ENCODE measurements at places on chromosomes 13 and 19.

DNA sequence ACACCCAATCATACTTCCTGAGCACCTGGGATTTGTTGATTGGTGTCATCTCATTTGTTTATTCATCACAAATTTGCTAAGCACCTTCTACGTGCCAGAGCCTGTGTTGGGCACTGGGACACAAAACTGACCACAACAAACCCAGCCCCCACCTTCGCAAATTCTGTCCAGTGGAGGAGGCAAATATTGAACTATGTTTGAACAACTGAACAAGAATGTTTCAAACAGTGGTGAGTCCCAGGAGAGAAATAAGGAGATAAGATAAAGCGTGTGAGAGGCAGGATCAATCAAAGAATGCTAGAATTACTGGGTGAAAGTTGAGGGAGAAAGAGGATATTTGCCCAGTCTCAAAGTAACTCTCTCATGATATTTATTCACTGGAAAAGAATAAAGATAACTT lies 8.7 kb downstream of the ZNRF4 start:
- no peak for DNase-seq

DNA sequence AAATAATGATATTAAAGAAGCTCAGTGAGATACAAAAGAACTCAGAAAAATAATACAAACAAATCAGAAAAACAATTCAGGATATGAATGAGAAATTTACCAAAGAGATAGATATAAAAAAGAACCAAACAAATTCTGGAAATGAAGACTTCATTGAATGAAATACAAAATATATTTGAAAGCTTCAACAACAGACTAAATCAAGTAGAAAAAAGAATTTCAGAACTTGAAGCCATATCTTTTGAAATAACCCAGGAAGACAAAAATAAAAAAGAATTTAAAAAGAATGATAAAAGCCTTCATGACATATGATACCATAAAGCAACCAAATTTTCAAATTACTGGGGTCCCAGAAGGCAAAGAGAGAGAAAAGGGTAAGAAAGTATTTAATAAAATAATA lies 9.6 kb downstream of the LEUTX start:
- DNase-seq, result no peak

GRCh38 chr13:62710787-62711186 lies 1295.1 kb upstream of the PCDH20 start:
- DNase-seq, result no peak

GRCh38 chr13:95059306-95059705 lies 241.9 kb downstream of the ABCC4 start:
- no peak for DNase-seq

GRCh38 chr19:3979289-3979673 lies 6.0 kb downstream of the EEF2 start:
- no peak for DNase-seq

DNA sequence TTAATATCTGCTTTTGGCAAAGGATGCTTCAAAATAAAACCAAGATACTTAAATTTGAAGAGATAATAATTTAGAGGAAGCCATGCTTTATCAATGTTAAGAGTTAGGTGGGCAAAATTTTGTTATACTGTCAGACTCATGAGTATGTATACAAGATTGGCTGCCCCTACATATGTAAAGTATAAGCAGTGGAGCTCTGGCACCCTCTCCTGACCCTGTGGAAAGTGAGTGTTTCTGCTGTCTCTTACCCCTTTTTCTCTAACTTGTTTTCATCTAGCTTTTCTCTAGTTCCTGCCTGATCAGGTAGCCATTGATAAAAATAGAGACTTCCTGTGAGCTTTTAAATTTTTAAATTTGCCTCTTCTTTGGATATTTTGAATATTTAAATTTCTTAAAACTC lies 710.9 kb upstream of the SPRY2 start:
- DNase-seq, result no peak

- DNase-seq, result no peak
Measured at GRCh38 chr13:105442949-105443699, 1092.3 kb downstream of the EFNB2 start.

- DNase-seq, result no peak
Measured at GRCh38 chr13:97019236-97019635, 25.0 kb upstream of the OXGR1 start.

DNA sequence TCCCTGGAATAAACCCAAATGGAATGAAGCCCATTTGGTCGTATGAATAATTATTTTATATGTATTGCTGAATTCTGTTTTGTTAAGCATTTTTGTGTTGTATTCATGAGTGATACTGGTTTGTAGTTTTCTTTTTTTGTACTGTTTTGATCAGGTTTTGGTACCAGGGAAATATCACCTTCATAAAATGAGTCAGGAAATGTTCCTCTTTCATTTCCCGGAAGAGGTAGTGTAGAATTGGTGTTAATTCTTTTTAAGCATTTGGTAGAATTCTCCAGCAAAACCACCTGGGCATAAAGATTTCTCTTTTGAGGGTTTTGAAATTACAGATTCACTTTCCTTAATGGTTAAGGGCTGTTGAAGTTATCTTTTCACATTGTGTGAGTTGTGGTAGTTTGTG lies 13.3 kb downstream of the SPATA13 start:
- no peak for DNase-seq

GRCh38 chr19:3655402-3656072 lies 28.9 kb upstream of the CACTIN start:
- no peak for DNase-seq

DNA sequence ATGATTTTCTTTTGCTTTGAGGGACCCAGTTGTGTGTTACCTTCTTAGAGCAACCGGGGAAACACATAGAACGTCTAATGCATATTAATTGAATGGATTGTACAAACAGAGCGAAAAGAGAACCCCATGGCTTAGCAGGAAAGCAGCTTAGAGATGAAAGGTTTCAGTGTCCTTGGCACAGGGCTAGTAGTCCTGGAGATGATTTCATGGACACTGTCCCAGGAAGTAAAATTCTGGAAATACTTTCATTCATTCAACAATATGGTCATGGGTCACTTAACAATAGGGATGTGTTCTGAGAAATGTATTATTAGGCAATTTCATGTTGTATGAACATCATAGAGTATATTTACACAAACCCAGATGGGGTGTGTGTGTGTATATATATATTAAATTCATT lies 9.7 kb upstream of the FUT2 start:
- no peak for DNase-seq

- peak; percentile 90 for DNase-seq
Measured at GRCh38 chr13:46551410-46552302, 1.3 kb upstream of the LRCH1 start.

DNA sequence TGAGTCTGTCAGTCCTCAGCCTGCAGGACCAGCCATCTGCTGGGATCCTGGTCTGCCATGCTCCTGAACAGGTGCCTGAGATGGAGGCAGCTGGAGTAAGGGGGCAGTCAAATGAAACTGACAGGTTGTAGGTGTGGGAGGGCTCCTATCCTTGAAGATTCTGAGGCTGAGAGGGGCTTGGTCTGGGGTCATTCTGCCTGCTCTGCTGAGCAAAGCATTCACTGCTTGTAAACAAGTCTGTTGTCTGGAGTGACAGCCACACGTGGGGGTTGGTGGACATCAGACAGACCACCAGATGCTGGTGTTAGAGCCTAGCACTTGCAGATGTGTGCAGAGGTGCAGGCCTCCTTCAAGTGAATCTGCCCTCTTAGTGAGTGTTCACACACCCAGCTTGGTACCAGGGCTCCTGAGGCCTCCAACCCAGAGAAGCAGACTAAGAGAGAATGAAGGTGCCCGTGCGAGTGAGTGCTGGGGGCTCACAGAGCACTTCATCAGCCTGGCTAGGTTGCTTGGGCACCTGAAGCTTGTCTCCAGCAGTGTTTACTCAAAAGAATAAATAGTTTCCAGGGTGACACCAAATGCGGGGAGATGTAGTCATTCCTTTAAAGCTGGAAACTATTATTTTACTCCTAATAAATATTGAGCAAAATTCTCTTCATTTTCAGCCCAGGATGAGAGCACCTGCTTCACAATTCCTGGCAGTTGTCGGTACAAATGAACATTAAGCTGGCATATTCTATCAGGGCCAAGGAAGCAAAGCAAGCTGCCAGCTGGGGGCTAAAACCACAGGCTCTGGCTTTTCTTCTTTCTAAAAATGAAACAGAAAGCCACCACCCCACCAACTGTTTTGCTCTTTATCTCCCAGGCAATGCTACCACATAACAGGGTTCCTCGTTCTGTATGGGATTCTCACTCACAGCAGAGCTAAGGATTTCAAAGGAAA lies 82.3 kb downstream of the RNASEH2B start:
- DNase-seq, result no peak

DNA sequence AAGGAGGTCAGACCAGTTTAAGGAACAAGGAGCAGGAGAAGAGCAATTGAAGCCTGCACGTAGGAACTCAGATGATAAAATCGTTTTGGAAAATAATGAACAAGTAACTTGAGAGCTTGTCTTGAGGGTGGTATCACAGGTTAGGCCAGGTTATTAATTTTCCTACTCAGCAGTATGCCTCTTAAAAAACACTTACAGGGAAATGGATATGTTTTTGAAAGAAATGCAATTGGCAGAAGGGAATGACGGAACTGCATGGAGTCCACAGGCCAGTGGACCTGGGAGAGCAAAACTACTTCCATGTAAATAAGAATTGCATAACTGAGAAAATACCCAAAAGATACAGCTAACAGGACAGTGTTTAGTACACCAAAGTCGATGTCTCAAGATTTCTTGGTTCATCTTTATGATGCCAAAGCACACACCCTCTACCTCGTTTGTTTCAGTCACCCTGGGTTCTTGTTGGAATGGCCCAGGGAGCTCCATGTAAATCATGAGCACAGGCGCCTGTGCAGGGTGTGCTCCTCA lies 35.2 kb downstream of the MBNL2 start:
- DNase-seq, result no peak

GRCh38 chr19:49491804-49492572 lies 4.2 kb upstream of the RPS11 start:
- no peak for DNase-seq

DNA sequence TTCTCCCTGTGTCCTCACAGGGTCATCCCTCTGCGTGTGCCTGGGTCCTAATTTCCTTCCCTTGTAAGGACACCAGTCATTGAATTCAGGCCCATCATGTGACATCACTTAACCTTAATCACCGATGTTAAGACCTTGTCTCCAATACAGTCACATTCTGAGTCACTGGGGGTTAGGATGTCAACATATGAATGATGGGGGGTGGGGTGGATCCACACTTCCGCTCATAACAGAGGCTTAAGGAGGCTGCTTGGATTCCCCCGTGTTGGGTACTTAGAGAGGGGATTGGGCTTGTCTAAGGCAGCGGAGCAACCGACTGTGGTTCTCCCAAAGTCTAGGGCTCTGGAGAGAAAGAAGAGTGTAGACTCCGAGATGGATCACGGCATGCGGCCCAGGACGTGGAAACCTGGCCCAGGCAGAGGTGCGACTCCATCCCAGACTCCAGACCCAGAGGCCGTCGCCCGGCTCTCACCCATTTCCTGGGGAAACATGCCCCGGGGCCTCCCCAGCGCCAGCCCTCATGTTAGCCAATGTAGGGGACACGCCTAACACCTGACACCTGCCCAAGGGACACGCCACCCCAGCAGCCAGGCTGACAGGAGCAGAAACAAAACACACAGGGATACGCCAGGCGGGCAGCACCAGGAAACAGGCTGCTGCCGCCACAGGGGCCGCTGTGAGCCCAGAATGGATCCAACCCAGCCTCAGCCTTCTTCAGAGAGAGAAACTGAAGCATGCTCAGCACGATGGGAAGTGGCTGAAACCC lies 17.1 kb upstream of the IGLON5 start:
- DNase-seq, result no peak

DNA sequence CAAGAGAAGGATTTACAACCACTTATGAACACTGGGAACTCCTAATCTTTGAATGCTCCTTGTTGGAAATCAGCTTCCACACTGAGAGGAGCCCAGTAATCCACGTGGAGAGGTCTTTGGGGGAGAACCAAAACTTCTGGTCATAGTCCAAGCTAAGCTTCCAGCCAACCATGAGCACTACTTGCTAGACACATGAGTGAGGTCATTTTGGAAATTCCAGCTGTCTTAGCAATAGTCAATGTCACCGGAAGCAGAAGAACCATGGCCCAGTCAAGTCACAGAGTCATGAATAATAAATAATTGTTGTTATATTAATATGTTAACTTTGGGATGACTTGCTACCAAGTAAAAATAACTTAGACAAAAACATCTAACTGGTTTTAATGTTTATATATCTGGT lies 324.9 kb upstream of the SGCG start:
- DNase-seq, result no peak

GRCh38 chr19:55149078-55150003 lies at the start of gene TNNT1:
Gene TNNT1 (minus strand): TSS chr19:55149206. CDS start chr19:55147157, 2,049 bp downstream.
- DNase-seq, result peak; percentile 48

GRCh38 chr19:5470264-5470671 lies 15.1 kb downstream of the ZNRF4 start:
- no peak for DNase-seq

- DNase-seq, result no peak
Measured at GRCh38 chr19:29789007-29789406, 22.8 kb upstream of the CCNE1 start.

GRCh38 chr19:31096935-31097545 lies 252.2 kb downstream of the TSHZ3 start:
- no peak for DNase-seq

DNA sequence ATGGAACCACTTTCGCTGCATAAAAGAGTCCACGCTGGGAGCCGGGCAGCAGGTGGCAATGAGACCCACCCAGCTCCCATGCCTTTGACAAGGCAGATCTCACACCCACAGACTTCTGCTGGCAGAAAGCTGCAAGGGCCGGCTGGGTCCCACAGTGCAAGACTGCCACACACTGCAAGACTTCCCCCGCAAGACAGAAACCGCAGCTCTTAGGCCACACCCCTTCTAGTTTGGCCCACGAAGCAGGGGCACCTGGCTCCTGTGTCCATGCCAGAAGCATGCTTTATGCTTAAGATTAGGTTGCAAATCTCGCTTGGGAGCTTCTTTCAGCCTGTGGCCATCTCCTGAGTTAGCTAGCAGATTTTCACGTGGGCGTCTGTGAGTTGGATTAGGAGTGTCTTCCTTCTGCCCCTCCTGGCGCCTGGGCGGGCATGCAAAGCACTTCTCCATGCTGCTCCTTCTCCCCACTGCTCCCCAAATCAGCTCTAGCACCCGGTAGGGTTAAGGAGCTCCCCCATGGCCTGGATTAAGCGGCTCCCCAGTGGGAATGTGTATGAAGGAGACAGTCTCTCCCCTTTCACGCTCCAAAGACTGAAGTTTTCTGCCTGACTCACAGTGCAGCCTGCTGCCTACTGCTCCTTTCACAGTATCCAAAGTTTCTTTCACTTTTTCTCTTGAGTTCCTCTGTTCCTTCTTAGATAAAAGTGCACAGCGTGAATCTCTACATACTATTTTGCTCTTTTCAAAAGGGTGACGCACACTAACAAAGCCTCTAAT lies 17.7 kb downstream of the GPC6 start:
- DNase-seq, result no peak

GRCh38 chr13:60288569-60288968 lies 108.5 kb upstream of the TDRD3 start:
- DNase-seq, result no peak

All from Right ventricle myocardium superior (tissue), 1 donor.